ENCODE measurements at places on chromosomes 1 and 21.
A peak's percentile ranks its signal among the peaks of the same experiment; 100 is the strongest.

- DNase-seq = no peak
Observed at GRCh38 chr1:11924334-11925195, 1.7 kb downstream of the KIAA2013 start.

GRCh38 chr1:6505367-6506209 lies 14.1 kb upstream of the PLEKHG5 start:
- DNase-seq = no peak

GRCh38 chr1:204408074-204408507 lies 3.5 kb downstream of the PPP1R15B start:
- DNase-seq = peak; percentile 33

DNA sequence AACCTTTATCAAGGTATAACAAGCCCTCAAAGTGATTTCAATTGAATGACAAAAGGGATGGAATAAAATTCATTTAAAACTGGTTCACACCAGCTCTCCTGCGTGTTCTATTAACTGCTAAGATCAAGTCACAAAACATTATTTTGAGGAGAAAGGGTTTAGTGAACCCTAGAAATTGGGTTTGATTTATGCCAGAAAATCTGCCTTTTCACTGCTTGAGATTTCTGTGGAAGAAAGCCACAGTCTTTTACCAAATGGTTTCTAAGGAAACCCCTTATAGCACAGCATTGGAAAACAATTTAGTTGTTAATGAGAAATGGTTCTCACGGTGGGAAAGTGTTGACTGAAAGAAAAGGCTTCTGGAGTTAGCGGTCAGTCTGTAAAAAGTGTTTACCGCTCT lies 43.6 kb upstream of the DPH5 start:
- no peak for DNase-seq

DNA sequence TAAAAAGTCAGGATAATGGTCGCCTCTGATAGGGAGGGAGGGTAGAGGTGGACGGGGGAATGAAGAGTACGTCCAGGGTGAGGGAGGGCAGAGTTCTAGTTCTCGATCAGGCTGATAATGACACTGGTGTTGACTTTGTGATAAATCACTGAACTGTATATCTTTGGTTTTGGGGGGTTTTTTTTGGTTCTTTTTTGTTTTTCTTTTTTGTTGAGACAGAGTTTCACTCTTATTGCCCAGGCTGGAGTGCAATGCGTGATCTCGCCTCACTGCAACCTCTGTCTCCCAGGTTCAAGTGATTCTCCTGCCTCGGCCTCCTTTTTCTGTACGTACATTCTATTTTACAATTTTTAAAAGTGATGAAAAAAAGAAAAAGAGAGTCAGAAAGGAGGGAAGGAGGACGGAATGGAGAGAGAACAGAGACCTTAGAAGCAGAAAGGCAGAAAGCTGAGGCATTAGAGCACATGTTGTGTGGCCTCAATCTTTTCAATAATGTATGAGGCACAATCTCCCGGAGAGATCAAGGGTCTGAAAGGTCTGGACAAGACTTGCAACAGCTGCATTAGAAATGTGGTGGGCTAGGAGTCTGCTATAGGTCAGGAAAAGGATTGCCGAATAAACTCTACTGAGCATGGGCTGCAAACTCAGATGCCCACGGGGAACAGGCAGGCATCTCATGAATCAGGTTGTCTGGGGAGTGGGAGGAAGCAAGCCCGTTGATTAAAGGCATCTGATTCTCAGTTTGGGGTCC lies 174.8 kb downstream of the TOMM20 start:
- DNase-seq = no peak

GRCh38 chr1:21547876-21548275 lies 38.7 kb downstream of the ALPL start:
- DNase-seq = no peak

- DNase-seq = no peak
Observed at GRCh38 chr1:178612261-178612660, 99.4 kb downstream of the TEX35 start.

DNA sequence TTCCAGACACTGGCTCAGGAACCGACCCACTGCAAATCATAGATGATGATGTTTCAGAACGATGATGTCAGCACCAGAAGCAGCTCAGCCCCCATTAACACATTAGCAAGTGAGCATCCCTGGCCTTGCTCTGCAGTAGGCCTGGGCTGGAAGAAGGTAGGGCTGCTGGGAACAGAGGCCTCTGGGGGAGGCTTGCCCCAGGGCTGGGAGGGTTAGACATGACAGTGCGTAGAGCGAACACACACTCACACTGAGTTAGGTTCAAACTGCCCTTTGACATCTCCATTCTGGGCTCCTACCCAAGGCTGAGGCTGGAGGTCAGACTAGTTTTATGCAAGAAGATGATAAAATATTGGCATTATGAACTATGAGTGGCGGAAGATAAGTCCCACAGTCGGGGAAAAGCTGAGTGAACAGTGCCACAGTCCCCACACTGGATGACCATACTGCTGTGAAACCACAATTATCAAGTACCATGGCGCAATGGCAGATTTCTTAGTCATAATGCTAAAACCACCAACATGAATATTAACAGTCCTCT lies 91.1 kb downstream of the DMRTB1 start:
- DNase-seq = no peak

DNA sequence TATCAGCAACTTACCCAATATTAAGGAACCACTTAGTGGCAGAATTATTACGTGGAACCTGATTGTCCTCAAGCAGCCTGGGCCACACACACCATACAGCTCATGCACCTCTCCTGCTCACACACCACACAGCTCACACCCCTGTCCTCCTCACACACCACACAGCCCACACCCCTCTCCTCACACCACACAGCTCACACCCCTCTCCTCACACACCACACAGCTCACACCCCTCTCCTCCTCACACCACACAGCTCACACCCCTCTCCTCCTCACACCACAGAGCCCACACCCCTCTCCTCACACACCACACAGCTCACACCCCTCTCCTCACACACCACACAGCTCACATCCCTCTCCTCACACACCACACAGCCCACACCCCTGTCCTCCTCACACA lies 36.8 kb upstream of the LAMC2 start:
- no peak for DNase-seq
